ENCODE measurements at places on chromosomes 7 and 10.

- DNase-seq: no peak
Observed at GRCh38 chr10:43318976-43319960, 52.2 kb upstream of the FXYD4 start.

DNA sequence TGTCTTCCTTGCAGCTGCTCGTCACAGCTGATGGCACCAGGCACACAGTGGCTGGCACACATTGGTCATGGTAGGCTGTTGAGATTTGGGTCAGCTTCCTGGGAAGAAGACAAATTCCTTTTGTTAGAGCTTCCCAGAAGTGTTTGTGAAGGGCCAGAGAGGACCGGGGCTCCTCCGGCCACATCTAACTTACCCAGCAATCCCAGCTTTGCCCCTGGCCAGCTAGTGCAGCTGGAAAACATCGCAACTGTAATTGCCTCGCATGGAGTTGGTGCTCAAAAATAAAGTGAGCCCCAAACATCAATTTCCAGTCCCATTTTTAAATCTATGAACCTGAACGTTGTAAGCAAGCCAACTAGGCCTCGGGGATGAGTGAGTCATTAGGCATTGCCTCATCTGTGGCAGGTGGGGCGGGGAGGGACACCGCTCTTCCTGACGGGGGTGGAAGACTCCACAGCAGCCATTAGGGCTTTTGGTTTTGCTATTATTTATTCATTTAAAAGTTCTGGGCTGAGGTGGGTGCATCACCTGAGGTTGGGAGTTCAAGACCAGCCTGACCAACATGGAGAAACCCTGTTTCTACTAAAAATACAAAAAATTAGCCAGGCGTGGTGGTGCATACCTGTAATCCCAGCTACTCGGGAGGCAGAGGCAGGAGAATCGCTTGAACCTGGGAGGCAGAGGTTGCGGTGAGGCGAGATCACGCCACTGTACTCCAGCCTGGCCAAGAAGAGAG lies 12.4 kb downstream of the CPA5 start:
- peak; percentile 13 for DNase-seq

DNA sequence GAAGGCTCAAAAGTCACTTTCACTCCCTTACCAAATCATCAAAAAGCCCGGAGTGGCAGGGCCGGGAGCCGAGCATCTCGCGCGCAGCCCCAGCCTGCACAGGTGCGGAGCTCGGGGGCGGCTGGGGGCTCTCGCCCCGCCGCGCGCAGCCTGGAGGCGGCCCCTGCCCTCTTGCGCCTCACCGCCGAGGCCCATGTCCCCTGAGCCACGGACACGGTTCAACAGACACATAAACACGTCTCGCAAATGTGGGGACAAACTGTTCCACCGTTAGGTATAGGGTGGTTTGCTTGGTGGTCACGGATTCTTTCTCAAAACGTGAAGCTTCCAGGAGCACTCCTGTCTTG lies 700 bp downstream of the GSAP start:
- DNase-seq: no peak

DNA sequence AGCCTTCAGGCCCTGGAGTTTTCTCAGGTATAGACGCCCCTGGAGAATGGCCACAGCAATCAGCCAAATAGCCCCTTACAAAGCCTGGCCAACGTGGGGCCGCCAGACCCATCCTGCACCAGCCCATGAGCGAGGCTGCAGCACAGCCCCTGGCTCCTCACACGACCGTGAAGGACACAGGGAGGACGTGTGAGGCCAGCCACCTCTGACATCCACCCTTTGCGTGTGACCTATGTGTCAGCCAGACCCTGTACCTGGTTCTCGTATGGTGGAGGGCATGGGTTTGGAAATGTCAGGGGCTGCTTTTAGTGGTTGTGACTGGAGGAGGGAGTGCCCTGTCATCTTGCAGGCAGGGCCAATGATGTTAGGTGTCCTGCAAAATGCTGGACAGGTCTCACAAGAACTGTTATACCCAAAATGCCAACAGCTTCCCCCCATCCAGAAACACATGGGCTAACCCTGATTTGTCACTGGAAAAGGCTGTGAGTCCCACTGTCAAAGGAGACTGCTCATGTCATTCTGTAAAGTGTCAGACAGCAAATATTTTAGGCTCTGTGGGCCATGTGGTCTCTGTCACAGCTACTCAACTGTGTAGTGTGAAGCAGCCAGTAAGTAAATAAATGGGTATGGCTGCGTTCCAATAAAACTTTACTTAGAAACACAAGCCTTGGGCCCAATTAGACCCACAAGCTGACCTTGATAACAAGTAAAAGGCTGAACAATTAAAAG lies 30.0 kb downstream of the NOD1 start:
- DNase-seq: no peak

DNA sequence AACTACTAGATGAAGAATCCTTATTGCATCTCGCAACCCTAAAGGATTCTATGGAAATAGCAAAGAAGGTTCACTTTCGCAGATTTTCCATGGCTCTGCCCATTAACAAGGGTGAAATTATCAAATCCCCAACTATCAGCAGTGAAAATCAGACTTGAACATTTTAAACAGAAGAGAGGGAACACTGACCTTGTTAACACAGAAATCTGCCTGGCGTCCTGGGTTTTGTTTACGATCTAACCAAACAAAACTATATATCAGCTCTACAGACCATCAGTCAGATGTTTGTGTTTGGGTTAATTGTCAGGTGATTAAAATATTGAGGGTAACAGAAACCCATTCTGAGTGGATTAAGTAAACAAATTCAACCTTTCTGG lies 1.9 kb downstream of the CTTNBP2 start:
- DNase-seq: no peak

DNA sequence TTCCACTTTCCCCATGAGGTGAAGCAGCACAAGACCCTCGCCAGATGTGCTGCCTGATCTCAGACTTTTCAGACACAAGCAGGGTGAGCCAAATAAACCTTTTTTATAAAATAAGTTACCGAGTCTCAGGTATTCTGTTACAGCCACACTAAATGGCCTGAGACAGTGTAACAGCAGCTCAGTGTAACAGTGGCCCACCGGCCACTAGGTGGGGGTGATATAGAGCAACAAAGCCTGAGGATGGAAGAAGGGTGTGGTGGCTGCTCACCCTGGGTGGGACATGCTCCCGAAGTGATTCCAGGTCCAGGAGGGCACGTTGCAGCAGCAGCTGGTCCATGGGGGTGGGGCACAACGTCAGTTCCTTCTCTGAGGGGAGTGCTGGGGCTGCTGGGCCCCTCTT lies 44.6 kb downstream of the BMS1 start:
- no peak for DNase-seq

Data from HL-60 (cell line).